ENCODE measurements at places on chromosomes 4 and X.

GRCh38 chr4:167614866-167615265, 380.6 kb upstream of the SPOCK3 start:
- DNase-seq: no peak

DNA sequence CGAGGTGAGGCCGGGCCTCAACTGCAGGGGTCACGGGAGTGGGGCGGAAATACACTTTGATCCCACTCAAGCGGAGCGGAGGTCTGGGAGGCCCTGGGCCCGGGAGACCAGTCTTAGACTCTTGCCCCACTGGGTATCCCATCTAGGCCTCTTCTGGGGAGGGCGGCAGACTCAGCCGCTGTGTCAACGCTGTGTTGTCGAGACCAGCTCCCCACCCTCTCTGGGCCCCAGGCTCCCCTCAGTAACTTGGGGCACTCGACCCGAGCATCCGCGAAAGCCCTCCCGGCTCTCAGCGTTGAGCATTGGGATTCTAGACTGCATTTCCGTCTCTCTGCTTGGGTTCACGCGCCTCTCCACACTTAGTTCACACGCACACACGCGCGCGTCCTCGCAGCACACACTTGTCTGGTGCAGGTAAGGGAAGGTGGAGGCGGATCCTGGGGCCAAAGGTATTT, 1.7 kb downstream of the NKX3-2 start:
- no peak for DNase-seq

DNA sequence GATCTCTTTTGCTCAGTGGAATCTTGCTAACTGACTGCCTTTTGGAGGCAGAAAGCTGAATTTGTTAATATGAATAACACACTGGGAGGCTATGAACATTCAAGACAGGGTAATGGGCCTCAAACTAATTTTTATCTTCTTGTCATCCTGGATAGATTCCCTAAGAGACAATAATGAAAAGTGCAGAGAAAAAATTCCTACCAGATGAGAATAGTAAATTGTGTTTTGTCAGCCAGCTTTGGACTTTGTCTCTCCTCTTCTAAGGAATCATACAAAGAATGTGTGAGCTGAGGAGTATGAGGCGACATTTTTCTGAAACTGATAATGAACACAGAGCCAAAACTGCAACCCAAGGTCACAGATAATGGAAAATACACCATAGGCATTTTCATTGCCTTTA, 649.3 kb downstream of the IQCM start:
- DNase-seq: no peak

DNA sequence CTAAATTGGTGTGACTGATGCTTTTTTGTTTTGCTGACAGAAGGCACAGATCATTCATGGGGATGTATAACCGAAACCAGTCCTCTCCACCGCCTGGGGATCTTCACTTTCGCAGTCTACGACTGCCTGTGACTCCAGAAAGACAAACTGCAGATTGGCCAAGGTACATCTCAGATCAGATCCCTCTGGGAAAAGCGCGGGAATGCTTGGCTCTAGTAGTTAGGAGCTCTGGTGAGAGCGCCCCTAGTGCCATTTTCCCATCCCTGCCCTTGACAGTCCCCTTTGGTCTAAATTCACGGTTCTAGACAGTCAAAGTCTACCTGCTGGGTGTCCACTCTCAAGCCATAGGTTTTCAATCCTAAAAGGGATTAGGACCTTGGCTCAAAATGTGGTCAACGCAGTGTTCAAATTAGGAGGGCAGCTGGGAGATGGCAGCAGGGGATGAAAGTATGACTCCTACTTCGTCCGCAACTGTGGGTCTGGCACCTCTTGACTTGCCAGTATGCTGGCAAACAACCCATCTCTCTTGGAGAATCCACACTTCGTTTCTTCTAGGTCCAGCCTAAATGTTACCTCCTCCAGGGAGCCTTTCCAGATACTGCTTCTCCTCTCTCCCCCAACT, 6.9 kb upstream of the HAND2 start:
- peak; percentile 24 for DNase-seq

- peak; percentile 82 for DNase-seq
Measured at GRCh38 chrX:129759576-129760061, 20.1 kb upstream of the SASH3 start.

GRCh38 chrX:123331349-123331748, 147.3 kb downstream of the GRIA3 start:
- no peak for DNase-seq

DNA sequence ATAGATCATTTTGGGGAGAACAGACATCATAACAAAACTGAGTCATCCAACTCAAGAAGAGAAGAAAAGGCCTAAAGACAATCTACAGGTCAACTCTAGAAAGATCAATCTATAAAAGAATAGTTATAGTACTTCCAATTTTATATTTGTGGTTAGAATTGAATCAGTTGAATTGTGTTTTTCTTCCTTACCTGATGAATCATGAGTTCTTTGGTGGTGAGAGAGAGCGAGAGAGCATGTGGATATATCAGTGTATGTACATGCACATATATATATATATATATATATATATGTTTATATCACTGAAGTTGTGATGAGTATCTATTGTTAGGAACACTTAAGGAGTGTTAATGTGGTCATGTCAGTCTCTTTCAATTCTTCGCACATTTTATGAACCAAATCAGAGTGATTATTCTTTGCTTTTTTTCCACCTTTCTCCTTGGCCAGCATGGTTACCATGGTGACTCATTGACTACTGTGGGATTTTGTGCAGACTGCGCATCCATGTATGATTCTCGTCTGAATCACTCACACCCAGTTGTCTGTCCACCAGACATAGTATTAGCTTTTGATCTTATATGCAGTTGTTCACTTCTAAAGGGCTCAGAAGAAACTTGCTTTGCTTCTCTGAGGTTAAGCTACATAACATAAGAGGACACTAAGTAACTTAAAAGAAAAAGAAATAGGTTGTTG, 90.4 kb upstream of the RAB40AL start:
- no peak for DNase-seq

GRCh38 chr4:56871371-56871866, 36.3 kb upstream of the REST start:
- no peak for DNase-seq

- no peak for DNase-seq
Measured at GRCh38 chr4:146407669-146408084, 114.1 kb downstream of the SLC10A7 start.

DNA sequence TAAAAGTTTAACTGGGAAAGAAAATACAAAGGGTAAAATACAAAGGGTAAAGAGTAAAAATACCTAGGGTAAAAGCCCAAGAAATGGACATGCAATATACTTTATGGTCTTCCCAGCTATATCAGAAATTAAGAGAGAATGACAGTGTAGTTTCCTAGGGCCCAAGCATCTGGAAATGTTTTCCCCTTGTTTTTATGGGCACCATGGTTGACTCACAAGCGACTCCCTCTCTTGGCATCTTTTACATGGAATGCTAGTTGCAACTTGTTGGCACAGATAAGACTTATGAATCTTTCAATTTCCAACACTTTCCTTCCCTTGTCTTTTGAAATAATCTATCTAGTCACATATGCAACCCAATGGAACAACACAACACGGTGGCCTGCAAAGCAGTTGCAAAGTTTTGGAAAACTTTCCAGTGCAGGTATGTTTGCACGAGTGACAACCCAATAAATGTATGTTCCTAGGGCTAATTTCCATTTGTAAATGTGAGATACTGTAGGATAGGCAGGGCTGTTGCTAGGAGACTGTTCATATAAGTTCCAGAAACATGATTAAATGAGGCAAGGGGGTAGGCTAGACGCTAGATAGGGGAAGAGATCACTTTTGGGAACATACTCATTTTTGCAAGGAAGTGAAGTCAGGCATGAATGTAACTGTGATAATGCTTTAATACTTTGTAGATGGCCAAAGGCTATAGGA, 36.4 kb upstream of the CWH43 start:
- DNase-seq: peak; percentile 3

DNA sequence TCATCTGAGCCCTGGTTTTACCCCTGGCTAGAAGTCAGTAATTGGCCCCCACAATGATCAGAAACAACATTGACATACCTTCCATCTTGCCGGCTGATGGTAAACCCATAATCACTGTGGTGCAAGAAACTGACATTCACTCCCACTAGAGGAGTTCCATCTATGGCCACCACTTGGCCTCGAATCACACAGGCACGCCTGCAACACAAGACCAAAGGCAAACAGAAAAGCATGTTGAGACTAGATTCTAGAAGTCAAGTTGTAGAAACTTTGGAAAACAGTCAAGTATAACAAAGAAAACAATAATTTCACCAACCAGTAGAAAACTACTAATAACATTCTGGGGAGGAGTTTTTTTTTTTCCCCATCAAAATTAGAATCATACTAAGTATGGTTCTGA, 183.4 kb downstream of the SH2D1A start:
- no peak for DNase-seq

DNA sequence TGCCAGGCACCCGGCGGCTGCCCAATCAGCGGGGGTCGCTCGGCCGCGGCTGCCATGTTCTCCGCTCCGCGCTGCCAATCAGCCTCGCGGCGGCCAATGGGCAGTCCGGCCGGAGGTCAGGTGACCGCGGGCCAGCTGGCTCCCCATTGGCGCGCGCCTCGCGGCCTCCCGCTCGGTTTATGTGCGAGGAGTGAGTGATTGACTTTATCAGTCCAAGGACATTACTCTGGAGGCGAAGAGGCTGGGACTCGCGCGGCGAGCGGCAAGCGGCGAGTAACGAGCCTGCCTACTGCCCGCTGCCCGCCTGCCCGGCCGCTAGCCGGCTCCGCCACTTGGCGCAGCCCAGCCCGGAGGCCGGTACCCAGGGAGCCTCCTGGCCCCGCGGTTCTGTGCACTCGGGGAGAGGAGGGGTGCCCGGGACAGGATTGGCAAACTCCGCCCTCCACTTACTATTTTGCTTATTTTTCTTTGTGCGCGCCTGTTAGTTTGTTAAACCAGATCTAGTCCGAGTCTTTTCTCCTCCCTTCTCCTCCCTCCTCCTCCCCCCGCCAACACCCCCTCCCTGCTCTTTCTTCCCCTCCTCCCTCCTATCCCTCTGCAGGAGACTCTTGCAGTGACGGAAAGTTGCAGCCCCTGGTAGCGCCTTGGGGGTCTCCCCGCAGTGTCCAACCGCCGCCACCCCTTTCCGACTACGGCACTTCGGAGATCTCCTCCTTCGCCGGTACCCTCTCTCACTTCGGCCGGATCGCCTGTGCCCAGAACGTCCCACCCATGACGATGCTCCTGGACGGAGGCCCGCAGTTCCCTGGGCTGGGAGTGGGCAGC, at the start of gene ZIC3:
ZIC3 (plus strand) TSS at position 207 of the 825 bp plus-strand sequence; CDS start at position 772, 565 bp downstream.
- DNase-seq: no peak

- DNase-seq: no peak
Measured at GRCh38 chrX:14779580-14779979, 93.3 kb downstream of the FANCB start.

GRCh38 chr4:36337665-36338185, 56.3 kb downstream of the DTHD1 start:
- DNase-seq: no peak

DNA sequence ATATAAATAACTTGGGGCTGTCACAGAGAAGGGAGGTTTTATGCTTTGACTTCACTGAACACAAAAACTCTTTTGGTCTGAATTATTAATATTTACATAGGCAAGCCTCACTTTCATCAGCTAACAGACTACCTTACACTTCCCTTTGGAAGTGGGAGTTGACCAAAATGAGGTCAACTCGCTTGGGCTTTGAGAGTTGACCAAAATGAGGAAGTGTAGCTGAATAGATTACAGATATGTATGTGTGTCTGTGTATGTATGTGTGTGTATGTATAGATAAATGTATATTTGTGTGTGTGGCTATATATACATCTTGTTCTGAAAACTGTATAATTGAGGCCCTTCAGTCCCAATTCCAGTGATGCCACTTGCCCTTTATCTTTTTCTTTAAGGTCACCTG, 113.3 kb upstream of the IL13RA1 start:
- no peak for DNase-seq

GRCh38 chrX:9662148-9662547, 103.5 kb downstream of the GPR143 start:
- no peak for DNase-seq

- DNase-seq: no peak
Measured at GRCh38 chr4:185227131-185227551, 17.7 kb downstream of the SNX25 start.

- no peak for DNase-seq
Measured at GRCh38 chrX:110941906-110942305, 146.3 kb upstream of the CHRDL1 start.

- DNase-seq: peak; percentile 16
Measured at GRCh38 chr4:46274717-46275116, 115.2 kb downstream of the GABRA2 start.

- DNase-seq: no peak
Measured at GRCh38 chr4:93761286-93761685, 67.3 kb upstream of the ATOH1 start.

DNA sequence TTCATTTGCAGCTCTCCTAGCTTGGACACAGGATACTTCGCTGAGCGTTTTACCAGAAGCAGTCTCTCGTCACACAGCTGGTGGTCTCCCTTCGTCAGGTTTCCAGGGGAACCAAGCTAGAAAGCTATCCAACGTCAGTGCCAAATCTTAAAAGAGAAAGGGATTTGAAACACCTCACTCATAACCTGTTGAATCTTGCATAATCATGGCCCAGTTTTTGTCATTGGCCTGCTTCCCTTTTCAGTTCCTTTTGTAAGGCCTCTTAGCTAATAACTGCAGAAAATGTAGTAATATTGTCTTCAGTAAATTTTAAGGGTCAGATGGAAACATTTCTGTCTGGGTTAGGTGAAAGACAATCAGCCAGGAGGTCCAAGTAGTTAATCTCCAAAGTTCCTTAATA, 22.0 kb downstream of the RAB39B start:
- no peak for DNase-seq

- no peak for DNase-seq
Measured at GRCh38 chrX:8319359-8319758, 145.3 kb upstream of the VCX3B start.

- no peak for DNase-seq
Measured at GRCh38 chr4:145805490-145805889, 125.5 kb downstream of the C4orf51 start.

DNA sequence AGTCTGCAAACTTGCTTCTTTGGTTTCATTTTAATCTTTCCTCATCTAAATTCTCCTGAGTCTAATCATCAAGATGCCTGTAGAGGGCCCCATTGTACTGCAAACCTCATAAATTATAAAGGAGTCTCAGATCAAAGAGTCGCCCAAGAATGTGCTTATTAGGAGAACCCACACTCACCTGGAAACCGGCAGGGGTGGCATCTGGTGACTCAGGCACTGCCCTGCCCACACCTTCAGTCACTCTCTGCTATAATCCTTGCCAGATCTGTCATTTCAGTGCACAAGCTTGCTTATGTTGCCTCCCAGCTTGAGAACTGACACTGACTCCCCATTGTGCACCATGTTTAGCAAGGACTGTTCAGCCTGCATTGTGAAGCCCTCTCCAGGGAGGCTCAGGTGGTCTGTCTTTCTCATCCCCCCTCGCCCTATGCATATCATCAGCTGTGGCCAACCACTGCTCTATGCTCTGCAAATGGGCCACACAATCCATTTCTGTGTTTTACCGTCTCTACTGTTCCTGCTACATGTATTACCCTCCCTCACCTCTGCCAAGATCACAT, 12.4 kb downstream of the EPGN start:
- peak; percentile 98 for DNase-seq
